ENCODE measurements at places on chromosomes 1 and 21. TPM values are rescaled to one million over a fixed set of nuclear protein-coding genes. Genes with fewer than 3 reads are reported as not detected.

The INKA2 gene
- total RNA-seq, result 5.1 TPM

The CASP9 gene
- 13.2 TPM for total RNA-seq

The CLDN14 gene
- not detected for total RNA-seq

The DVL1 gene
- total RNA-seq, result 57.0 TPM

The SLC2A5 gene
- 3.4 TPM for total RNA-seq

The HES3 gene
- not detected for total RNA-seq

The FCRL4 gene
- not detected for total RNA-seq

The LRRC47 gene
- total RNA-seq, result 44.5 TPM

The CD1C gene
- 1.4 TPM for total RNA-seq

The THEM5 gene
- not detected for total RNA-seq

The C1orf52 gene
- total RNA-seq, result 25.8 TPM

The C1orf21 gene
- 43.2 TPM for total RNA-seq

The L1TD1 gene
- 1.1 TPM for total RNA-seq

The LCE1E gene
- not detected for total RNA-seq

The NKAIN1 gene
- total RNA-seq, result 12.1 TPM

The SARS1 gene
- total RNA-seq, result 142 TPM

The CD48 gene
- 2.6 TPM for total RNA-seq

The IKBKE gene
- 5.1 TPM for total RNA-seq

The MAP1LC3C gene
- total RNA-seq, result 10.1 TPM

The SH3D21 gene
- 10.8 TPM for total RNA-seq

The ATXN7L2 gene
- total RNA-seq, result 9.6 TPM

The KLHL12 gene
- total RNA-seq, result 30.7 TPM

The CD5L gene
- not detected for total RNA-seq

The FLG2 gene
- total RNA-seq, result 0.88 TPM
